Omental fat pad (tissue), 4 donors: ENCODE measurements at places on chromosomes 6 and 20. TPM values are rescaled to one million over a fixed set of nuclear protein-coding genes. Genes with fewer than 3 reads are reported as not detected.

GRCh38 chr20:13648291-13649228, 9.8 kb upstream of the TASP1 start:
- no peak for DNase-seq

DNA sequence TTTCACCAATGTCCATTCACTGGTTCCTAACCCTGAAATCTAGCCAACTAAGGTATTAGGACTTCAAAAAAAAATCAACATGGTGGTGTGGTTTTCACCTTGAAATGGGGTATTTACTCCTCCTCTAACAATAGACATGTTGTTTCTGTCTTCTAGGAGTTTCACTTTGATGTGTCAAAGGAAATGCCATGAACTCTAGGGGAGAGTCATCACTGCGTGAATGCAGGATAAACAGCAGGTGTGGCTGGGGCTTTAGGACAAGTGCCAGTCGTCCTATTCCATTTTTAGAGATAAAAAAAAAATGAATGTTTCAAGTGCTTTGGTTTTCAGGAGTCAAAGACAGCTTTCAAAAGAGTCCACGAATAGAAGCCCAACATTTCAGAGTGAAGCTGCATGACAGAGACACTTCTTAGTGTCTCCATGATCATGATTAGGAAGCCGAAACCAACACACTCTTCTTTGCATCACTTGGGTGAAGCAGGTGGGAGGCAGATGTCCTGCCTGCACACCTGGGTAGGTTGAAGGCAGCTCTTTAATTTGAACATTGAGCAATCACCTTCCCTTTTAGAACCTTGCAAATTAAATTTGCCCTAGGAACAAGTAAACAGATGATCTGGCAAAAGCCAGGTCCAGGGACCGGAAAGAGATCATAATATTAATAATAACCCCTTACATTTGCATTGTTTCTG, 328.5 kb upstream of the PRDM1 start:
- no peak for DNase-seq

Gene ZC3H12D
- total RNA-seq, result 8.9 TPM

DNA sequence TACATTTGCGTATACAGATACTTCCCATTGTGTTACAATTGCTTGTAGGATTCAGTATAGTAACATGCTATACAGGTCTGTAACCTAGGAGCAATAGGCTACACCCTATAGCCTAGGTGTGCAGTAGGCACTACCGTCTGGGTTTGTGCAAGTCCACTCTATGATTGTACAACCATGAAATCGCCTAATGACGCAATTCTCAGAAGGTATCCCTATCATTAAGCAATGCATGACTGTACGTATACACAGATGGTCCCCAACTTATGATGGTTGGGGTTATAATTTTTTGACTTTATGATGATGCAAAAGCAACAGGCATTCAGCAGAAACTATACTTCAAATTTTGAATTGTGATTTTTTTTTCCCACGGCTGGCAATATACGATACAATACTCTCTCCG, 458.2 kb upstream of the NOX3 start:
- DNase-seq, result no peak

- DNase-seq, result no peak
Measured at GRCh38 chr6:9783567-9783966, 631.3 kb downstream of the TFAP2A start.

DNA sequence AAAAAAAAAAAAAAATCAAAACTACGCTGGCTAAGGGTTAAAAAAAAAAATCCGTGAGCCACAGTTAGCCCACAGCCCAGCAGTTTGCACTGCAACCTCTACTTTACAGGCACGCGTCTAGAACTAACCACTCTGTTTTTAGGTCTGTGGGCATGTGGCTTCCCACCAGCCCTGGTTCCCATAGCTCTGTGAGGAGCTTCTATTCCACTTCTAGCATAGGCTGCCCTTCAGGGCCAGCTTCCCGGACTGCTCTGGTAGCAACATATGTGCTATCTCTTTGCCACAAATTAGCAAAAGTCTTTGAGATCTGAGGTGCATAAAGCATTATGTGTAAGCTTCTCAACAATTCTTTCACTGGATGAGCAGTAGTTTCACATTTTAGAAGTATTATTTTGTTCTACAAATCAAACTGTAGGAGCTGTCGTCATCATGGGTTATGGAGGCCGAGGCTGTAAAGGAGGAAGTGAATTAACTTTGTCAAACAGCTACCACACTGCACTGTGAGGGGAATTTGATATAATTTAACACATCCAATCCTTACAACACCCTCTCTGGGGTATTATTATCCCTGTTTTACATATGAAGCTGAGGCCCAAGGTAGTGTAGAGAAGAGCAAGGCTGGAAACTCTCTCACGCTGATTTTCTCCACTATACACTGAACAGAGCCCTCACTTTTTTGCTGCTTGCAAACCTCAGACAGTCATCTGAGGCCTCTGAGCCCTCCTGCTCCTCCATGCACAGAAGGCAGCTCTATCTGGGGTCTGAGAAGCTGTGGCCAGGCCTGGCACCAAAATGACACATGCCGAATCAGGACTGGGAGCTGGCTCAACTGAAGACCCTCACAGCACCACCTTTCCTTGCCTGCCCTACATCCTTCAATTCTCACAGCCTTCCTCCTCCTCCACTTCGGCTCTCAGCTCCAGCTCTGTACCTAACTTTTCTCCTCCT, 35.4 kb downstream of the MAN1A1 start:
- no peak for DNase-seq

Gene GTSF1L
- total RNA-seq, result not detected

Gene FGD2
- total RNA-seq, result 60.2 TPM

DNA sequence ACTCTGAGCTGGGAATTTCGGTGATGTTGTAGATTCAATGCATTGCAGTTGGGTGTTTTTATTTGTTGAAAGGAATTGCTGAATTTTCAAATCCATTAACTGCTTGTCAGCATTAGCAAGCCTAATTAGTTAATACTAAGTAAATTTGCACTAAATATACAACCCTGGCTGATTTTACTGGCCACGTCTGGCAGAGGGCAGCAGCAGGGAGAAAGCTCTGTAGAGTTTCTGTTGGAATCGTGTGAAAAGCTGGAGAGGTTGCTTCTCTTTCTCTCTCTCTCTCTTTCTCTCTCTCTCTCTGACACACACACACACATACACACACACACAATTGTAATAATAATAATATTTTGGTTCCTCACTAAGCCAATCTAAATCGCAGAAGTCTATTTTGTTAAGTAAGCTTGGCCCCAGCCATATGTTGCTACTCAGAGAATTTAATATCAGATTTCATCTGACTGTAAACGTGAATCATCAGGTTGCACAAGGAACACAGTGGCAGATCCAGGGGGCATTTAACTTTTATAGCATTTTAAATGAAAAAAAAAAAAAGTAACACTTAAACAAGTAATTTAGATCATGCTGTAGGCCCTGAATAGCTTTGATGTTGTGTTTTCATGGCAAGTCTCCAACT, 289.5 kb downstream of the ESR1 start:
- DNase-seq, result no peak

DNA sequence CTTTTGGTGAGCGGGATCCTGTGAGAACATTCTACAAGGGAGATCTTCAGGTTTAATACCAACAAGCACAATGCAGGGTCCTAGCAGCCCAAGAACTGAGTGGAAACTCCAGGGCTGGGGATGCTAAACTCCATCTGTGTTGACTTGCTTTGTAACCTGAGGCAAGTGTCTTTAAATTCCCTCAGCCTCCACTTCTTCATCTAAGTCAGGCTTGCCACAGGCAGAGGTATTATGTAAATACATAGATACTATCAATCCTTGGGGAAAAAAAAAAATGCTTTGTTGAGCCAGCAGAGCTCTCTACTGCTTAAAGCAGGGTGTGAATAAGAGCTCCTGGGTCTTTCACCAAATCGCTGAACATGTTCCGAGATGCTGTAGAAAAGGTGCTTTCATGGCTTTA, 114.2 kb upstream of the PHACTR1 start:
- no peak for DNase-seq

DNA sequence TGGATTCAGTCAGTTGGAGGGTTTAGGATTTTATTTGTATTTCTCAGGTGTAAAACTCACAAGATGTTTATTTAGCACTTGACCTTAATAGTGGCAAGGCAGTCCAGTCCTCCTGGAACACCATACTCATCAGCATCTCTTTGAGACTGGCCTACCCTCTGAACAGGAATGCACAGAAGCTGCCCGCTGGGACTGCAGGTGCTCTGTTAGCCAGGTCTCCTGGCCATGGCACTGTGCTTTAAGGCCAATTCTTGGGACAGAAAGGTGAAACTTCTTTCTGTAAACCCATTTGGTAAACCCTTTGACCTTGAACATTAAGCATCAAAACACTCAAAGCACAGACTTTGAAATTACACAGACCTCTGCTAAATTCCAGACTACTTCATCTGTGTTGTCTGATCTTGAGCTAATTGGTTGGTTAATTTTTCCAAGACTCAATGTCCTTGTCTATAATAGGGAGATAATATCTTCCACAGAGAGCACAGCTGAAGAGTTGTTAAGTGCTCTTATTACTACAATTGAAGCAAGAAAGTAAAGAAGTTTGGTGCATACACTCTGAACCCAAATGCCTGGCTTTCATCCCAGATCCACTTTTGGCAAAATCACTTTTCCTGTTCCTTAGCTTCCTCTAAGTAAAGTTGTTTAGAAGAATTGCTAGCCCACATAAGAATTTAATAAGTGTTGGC, 54.9 kb upstream of the NT5E start:
- DNase-seq, result no peak

- no peak for DNase-seq
Measured at GRCh38 chr6:113425977-113426660, 431.0 kb upstream of the MARCKS start.

GRCh38 chr6:168013250-168013915, 15.9 kb downstream of the KIF25 start:
- DNase-seq, result no peak

Gene ENPP5
- total RNA-seq, result 1.4 TPM

DNA sequence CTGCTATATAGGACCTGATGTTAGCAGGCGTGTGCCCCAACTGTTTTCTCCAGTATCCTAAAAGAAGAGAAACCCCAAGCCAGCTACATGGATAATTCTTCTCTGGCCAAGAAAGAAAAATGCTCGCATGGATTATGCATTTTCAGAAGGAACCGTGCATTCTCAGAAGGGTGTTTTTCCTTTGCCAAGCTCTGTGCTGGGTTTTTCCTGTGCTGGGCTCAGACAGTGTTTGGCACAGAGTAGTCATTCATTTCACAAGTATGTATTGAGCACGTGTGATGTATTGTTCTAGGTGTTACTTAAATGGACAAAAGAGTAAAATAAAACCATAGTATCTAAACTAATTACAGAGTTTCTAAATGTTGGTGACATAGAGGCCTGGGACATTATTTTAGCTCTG, 62.7 kb upstream of the ZNF133 start:
- no peak for DNase-seq

- no peak for DNase-seq
Measured at GRCh38 chr6:37182736-37183590, 13.0 kb downstream of the PIM1 start.

DNA sequence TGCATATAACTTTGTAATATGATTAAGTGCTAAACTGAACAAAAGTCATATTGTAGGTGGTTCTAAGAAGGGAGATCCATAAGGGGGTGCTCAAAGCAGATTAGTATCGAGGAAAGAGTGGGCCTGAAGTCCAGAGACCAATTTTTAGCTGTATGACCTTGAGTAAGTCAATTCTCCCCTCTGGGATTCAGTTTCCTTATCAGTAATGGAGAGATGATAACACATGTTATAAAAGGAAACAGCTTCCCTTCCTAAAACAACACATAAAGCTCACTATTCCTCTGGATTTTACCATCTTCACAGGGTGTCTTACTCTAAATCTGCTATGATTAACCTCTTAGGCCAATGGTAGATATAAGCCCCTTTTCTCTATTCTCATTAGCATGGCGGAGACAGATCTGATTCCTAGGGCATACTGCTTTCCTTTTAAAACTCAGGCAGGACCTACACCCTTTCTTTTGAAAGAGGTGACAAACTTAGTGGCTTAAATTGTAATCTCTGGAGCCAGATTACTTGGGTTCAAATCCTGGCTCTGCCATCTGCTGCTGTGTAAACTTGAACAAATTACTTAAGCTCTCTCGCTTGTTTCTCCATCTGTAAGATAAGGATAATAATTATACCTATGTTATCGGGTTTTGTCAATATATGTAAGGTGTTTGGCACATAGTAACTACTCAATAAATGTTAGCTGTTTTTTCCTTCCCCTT, 39.5 kb downstream of the ACSS2 start:
- no peak for DNase-seq

- DNase-seq, result no peak
Measured at GRCh38 chr20:16058268-16058667, 515.0 kb downstream of the KIF16B start.

DNA sequence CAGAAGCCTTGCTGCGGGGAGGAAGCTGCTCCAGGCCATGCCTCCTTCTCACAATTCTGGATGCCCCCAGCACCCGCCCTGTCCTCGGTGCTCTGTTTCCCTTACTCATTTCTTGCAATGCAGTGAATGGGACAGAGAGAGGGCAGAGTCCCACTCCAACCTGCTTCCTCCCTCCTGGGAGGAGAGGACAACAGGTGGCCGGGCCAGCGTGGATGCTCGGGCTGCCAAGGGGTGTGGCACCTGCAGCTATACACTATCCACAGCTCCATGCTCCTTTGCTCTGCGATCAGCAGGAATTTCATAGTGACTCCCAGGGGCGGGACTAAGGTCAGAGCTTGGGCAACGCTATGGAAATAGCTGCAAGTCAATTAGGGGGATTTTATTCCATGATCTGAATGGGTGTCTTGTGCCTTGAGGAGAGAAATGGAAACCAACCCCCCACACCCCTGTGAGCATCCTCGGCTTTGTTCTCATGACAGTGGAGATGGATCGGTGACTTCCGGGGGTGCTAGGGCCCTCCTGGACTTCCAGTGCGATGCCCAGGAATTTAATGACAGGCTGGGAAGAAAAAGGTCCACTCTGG, 192.5 kb downstream of the MYLK4 start:
- DNase-seq, result no peak

Gene AURKA
- total RNA-seq, result 0.95 TPM

Gene TRIM31
- not detected for total RNA-seq

DNA sequence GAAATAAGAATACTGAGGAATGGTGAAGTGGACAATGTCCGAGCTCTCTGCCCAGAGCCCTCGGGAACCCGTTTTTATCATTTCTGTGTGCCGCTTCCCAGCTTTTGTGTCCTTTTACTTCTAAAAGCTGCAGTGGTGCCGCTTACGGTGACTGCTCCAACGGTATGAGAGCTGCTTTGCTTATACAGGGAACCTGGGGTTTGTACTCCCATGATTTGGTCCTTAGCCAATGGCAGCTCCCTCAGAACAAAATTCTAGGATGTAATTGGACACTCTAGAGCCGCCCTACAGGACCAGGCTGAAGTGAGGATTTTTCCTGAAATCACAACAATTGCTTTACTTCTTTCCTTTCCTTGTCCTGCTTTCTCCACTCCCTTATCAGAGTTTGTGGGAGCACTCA, 24.2 kb upstream of the PCSK2 start:
- DNase-seq, result no peak

Gene OR2H1
- total RNA-seq, result not detected

Gene MAP3K4
- total RNA-seq, result 25.0 TPM

GRCh38 chr6:85077098-85077497, 312.7 kb upstream of the TBX18 start:
- no peak for DNase-seq

GRCh38 chr20:44536175-44536574, 14.3 kb upstream of the SERINC3 start:
- DNase-seq, result no peak

- DNase-seq, result no peak
Measured at GRCh38 chr20:64224351-64225170, 31.0 kb upstream of the PCMTD2 start.

Gene C6orf15
- not detected for total RNA-seq

Gene LAMP5
- total RNA-seq, result not detected

- DNase-seq, result no peak
Measured at GRCh38 chr20:64161356-64162238, 2.7 kb upstream of the MYT1 start.

GRCh38 chr6:43124481-43124880, 46.6 kb upstream of the SRF start:
- no peak for DNase-seq

Gene HLA-DPA1
- total RNA-seq, result 141 TPM
